ENCODE measurements at places on chromosomes 7 and 10.

DNA sequence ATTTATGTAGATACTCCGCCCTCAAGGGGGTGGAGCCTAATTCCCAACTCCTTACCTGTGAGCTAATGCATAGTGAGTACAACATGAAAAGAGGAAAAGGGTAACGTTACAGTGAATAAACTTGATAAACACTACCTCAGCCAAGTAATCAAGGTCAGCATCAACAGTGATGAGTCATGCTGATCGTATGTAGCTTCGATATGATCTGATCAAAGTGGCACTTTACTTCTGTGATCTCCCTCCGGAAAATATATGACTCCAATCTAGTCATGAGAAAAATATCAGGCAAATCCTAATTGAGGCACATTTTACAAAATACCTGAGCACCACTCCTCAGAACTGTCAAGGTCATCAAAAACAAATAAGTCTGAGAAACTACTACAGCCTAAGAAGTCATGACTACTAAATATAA lies 70.4 kb downstream of the VTI1A start:
- no peak for DNase-seq

DNA sequence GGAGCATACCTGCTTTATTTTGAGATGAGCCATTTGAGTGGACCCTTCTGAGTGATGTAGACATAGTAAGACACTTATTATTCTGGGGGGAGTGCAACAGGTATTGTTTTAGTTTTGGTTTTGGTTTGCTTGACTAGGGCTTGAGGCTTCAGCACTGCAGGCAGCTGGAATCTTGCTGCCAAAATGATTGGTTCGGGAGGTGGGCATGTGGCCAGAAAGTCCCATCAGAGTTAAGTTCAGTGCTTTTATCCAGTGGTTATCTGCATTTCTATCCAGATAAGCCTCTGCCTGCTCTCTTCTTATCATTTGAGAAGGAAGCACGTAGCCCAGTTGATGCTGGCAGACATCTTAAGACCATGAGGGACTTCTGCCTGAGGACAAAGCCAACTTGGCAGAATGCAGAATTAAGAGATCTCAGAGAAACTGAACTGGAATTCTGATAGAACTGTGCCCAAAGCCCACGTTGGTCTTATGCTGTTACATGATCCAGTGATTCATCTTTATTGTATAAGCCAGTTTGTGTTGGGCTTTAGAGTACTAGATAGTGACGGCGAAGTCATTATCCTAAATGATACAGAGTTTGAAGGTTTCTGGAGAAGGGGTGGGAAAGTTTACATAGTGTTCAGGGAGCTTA lies 9.6 kb upstream of the JAZF1 start:
- DNase-seq, result no peak

DNA sequence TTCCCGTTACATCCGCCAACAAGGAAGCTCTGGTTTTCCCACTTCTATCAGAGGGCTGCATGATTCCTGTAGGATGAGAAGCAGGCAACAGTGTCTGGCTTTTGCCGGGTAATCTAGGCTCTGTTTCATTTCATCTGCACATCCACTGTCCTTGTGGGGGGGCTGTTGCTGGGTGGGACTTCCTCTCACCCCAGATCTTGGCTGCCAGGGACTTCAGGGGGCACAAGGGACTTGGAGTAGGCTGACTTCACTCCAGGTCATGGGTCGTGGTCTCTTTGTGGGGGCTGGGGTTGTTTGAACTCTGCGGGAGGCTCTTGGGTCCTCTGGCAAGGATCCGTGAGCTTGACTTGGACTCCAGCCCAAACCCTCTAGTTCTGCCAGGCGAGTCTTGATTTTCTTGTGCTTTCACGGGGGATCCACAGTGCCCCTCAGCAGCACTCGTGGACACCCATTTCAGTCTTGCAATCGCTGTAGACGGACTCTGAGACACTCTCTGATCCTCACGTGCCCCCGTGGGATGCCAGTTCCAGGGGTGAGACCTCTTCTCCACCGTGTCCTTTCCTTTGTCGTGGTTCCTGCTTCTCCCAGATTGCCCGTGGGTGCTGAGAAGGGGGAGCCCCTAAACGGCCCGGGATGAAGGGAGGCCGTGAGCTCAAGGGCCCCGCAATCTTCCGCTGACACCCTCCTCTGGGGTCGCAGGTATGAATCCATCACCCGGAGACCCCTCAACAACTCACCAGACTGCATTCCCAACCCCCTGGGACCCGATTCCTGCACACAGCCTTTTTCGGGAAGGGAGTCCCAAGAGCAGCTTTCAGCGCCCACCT lies 21.4 kb upstream of the ZNF273 start:
- no peak for DNase-seq

- no peak for DNase-seq
Measured at GRCh38 chr7:73612598-73613269, 11.6 kb downstream of the MLXIPL start.

DNA sequence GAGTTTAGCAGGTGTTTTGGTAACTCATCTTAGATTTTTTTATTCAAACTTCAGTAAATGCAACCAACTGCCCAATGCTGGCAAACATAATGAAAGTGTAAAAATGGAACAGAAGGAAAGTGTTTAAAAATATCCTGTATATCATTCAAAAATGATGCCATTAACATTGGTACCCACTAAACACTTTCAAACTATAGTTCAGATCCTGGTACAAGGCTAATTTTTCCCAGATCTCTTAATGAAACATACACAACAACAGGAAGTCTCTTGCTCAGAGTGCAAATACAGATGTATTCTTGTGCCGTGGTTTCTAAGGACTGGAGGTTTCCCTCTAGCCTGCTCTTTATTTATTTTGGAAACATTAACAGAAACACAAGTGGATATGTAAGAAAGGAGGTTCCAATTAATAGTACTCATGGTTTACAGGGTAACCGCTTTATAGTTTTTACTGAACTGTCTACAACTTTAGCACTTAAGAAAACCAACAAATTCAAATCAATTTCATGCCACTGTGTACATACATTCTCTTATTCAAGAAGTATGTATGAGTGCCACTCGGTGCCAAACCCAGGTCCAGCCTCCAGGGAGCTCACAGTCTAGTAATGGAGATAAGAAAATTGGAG lies 176.0 kb upstream of the AKR1E2 start:
- no peak for DNase-seq

- DNase-seq, result no peak
Measured at GRCh38 chr10:106980495-106981451, 183.7 kb downstream of the SORCS1 start.

DNA sequence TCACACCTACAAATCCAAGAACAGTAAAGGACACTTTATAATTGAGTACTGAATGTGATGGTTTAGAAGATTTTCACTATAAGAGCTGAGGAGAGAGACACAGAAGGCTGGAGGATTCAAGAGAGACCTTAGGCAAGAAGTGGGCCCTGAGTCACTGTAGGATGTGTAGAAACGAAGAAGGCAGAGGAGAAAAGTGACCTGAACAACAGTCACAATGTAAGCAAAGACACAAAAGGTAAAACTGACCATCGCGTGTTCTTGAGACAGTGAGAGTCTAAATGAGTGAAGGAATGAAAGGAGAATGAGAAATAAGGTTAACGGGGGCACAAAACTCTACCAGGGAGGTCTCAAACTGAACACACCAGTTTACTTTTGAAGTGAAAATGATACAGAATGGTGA lies 298.2 kb upstream of the LRGUK start:
- DNase-seq, result no peak

DNA sequence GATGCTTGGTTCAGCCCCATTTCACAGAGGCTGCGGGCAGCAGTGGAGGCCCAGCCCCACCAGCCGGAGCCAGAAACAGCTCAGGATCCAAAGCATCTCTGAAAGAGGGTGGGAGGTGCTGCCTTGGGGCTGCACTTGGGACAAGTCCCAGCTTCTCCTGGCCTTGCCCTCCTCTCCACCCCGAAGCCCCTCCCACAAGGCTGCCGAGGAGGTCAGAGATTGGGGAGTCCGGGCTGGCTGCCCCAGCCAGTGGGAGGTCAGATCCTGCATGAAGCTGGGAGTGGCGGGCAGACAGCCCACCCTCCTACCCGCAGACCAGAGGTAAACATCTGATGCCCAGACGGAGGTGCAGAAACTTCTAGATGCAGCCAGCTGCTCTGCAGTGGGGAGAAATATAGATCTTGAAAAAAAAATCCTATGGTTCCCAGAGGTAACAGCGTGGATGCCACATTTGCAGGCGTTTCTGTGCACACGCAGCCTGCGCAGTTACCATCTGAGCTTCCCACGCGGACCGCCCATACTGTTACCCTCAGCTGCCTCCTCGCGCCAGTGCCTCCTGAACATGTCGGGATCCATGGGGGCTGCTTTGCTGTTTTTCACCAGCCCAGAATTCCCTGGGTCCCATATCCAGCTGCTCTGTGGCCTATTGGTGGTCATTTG lies 36.9 kb upstream of the GNA12 start:
- DNase-seq, result no peak

Data from skeletal muscle cell (primary cell).